Fibroblast of pulmonary artery (primary cell): ENCODE measurements at places on chromosomes 13 and 19.
A peak's percentile ranks its signal among the peaks of the same experiment; 100 is the strongest.

DNA sequence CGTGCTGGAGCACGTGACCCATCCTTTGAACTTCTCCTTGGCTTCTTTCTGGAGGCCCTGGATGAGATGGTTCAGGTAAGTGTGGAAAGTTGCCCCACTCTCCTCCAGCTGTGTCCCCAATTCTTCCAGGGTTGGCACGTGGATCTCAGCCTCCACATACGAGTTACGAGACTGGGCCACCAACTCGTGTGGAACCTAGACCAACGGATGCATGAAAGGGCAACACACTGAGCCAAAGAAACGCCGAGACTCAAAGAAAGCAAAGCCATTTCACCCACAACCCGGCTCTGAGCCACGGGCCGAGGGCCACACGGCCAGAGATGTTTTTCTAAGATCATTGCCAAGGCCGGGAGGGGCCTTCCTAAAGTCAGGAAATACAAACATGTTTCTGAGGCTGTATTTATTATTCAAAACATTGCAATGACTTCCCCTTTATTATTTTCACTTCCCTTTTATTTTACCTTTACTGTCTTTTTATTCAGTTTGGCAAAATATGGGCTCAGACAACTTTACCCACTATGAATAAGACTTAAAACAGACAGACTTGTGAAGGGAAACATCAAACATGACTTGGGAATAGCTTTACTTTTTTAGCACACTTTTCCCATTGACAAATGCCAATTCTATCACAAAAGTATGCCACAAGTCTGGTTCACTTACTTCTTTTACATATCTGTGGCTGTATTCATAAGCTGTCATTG lies 94.6 kb downstream of the KL start:
- DNase-seq: no peak

DNA sequence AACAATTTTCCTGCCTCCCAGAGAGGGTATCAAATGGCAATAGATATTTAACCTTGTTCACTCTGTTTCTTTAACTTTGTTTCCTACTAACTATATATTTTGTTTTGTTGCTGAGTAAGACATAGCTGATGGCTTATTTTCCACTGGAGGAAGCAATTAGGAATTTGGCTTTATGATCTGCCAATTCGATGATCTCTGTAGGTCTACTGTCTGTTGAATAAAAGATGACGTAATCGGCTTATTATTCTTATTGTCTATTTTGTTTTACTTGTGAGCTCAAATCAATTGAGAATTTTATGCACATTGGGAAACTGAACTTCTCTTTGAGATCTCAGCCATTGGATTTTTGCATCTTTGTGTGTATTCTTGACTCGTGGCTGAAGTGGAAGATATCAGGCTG lies 862.6 kb downstream of the EFNB2 start:
- no peak for DNase-seq

DNA sequence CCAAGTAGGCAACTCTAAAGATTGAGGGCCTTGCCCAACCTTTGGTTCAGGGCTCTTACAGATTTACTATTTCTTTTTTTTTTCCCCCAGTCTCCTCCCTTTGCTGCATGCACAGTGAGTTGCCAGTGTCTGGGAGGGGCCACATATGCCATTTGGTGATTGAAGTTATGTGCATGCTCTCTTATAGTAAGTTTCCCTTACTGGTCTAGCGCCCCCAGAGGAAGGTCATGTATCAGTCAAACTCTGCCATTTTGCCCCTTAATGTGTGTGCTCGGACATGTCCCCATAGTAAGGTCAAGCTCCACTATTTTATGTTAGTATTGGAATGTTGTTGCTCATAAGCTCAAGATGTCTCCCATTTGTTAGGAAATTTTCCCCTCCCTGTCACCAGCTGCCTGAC lies 1138.0 kb upstream of the SLC10A2 start:
- DNase-seq: no peak

DNA sequence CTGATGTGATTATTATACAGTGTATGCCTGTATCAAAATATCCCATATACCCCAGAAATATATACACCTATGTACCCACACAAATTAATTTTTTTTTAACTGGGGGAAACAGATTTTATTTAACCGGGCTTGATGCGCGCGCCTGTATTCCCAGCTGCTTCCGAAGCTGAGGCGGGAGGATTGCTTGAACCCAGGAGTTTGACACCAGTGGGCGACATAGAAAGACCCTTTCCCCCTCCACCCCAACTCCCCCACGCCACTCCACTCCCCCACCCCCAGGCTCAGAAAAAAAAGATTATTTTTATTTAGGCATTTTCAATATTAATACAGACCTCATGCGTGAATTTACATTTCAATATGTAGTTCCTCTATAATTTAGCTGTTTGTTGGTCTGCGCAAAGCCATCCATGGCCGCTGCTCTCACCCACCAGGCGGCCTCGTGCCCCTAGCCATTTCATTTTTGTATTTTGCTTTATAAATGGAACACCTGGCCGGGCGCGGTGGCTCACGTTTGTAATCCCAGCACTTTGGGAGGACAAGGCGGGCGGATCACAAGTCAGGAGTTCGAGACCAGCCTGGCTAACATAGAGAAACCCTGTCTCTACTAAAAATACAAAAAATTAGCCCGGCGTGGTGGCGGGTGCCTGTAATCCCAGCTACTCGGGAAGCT lies 836 bp upstream of the VPS36 start:
- DNase-seq: no peak

DNA sequence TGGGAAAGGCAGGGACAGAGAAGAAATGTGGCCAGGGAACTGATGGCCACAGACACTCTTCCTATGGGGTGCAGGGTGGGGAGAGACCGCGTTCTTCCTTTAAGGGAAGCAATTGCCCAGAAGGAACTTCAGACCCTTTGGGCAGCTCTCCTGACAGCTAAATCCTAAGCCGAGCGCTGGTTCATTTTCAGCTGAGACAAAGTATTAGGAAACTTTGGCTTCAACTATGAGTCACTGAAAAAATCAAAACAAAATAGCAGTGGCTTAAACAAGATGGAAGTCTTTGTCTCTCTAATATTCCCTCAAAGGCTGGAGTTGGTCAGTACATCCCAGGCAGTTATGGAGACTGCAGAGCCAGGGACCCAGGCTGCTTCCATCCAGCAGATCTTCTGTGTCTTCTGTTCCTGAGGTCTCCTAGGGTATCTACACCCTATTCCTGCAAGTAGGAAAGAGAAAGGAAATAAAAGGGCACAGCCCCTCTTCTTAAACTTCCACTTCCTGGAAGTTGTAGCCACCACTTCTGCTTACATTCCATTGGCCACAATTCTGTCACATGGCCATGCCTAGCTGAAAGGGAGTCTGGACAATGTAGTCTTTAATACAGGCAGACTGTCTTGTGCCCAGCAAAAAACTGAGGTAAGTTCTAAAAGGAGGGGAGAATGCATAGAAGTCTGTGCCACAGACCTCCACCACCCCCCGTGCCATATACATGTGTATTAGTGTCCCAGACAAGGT lies 163.5 kb downstream of the KATNAL1 start:
- peak; percentile 59 for DNase-seq

GRCh38 chr13:30487075-30487470 lies 21.3 kb upstream of the HMGB1 start:
- DNase-seq: no peak

DNA sequence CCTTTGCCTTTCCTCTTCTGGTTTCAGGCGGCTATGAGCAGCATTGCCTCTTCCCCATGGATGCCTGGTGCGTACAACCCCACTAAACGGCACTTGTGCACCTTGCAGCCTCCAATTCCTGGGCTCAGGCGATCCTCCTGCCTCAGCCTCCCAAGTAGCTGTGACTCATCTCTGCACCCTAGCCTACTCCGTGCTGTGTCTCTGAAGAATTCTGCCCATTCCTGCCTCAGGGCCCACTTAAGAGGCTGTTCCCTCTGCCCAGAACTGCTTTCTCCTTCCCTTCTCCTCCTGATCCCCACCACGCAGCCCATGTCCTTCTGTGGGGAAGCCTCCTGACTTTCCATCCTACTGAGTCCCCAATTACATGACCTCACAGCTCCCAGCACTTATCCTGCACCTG lies 142.2 kb upstream of the ZNF507 start:
- DNase-seq: no peak

- no peak for DNase-seq
Observed at GRCh38 chr19:18232540-18233223, 6.4 kb upstream of the PDE4C start.

DNA sequence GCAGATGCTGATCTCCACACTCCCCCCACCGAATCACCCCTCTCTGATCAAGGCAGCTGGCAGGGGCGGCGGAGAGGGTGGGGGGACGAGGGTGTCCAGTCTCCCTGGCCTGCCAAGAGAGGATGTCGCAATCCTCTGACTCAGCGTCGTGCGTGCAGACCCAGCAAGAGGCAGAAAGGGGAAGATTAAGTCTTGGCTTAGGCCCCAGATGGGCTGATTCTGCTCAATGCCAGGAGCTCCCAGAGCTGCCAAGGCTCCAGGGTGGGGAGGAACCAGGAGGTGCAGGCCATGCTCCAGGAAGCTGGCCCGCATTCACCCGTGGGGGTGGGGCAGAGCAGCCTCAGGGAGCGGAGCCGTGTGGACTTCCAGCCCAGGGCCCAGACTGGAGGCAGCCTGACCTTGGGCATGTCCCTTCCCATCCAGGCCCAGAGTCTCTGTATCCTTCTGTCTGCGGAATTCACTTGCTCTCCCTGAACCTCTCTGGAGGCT lies 6.6 kb upstream of the BCL3 start:
- DNase-seq: peak; percentile 100

GRCh38 chr19:4597975-4598671 lies 38.6 kb upstream of the SEMA6B start:
- no peak for DNase-seq

DNA sequence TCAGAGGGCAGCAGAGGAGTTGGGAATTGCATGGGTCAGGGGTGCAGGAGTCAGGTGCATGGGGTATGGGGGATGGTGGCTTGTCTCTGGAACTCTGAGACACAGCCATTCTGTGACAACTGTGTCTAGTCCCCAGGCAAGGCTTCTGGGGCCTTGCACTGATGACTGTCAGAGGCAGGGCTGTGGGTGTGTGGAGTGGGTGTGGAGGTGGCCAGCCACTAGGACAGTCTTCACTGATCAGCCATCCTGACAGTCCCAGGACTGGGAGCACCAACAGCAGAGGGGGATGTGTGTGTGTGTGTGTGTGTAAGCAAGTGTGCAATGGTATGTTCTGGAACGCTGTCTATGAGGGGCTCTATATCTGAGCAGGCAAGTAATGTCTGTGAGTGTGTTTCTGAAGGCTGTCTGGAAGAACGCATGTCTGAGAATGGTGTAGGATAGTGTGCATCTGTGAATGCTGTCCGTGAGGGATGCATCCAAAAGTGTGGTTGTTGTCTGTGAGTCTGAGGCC lies 5.4 kb downstream of the NUMBL start:
- DNase-seq: no peak

GRCh38 chr19:39471756-39472536 lies 8.7 kb upstream of the TIMM50 start:
- DNase-seq: no peak
